Lung (tissue), 17 donors: ENCODE measurements at places on chromosomes 1 and 21. TPM values are rescaled to one million over a fixed set of nuclear protein-coding genes. Genes with fewer than 3 reads are reported as not detected.

DNA sequence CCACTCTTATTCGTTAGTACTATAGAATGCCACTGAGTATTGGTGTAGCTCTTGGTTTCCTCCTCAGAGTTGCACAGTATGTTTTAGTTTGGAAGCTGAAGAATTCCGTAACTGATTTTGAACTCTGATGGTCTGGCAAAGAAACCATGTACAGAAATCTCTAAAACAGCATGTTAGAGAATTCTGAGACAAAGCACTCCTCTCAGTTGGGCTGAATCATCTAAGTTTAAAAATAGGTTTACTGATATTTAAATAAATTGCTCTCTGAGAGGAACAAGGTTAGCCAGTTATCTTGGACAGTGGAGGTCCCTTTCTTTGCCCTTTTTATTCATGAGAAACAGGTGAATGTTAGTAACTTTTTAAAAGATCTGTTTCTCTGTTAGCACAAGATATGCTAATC is 43.8 kb downstream of the NCF2 start:
- no peak overlapping the region for H3K27ac ChIP-seq
- peaks cover 35% of the 10 kb centered on the region for H3K36me3 ChIP-seq
- H3K27me3 ChIP-seq: no peaks in the 10 kb centered on the region

- no peak for DNase-seq
- H3K4me3 ChIP-seq: no peak overlapping the region
- H3K27me3 ChIP-seq: no peaks in the 10 kb centered on the region
- H3K36me3 ChIP-seq: no peaks in the 10 kb centered on the region
- H3K4me1 ChIP-seq: peaks cover 5% of the 10 kb centered on the region
These were observed 57.5 kb downstream of the MAP3K7CL start for GRCh38 chr21:29187944-29188343.

GRCh38 chr21:17492415-17493168 is 20.3 kb upstream of the CXADR start:
- no peak overlapping the region for H3K4me3 ChIP-seq
- peak; percentile 44 for DNase-seq
- no peaks in the 10 kb centered on the region for H3K4me1 ChIP-seq
- H3K36me3 ChIP-seq: no peaks in the 10 kb centered on the region
- no peaks in the 10 kb centered on the region for H3K27me3 ChIP-seq

- no peak overlapping the region for H3K4me3 ChIP-seq
- H3K4me1 ChIP-seq: no peaks in the 10 kb centered on the region
- no peaks in the 10 kb centered on the region for H3K36me3 ChIP-seq
- H3K27me3 ChIP-seq: no peaks in the 10 kb centered on the region
- no peak overlapping the region for H3K27ac ChIP-seq
These were observed 228.9 kb downstream of the KIF26B start for GRCh38 chr1:245383396-245384330.

GRCh38 chr21:32713726-32714125 is 14.1 kb downstream of the SYNJ1 start:
- no peaks in the 10 kb centered on the region for H3K36me3 ChIP-seq
- no peak overlapping the region for H3K4me3 ChIP-seq
- no peaks in the 10 kb centered on the region for H3K27me3 ChIP-seq

GRCh38 chr1:113369040-113369439 is 21.3 kb upstream of the MAGI3 start:
- no peak overlapping the region for H3K27ac ChIP-seq
- H3K4me3 ChIP-seq: no peak overlapping the region
- no peaks in the 10 kb centered on the region for H3K36me3 ChIP-seq

The KRTAP21-2 gene
- not detected for total RNA-seq
